ENCODE measurements at places on chromosomes 4 and X.
A peak's percentile ranks its signal among the peaks of the same experiment; 100 is the strongest.

- no peak for DNase-seq
Measured at GRCh38 chrX:19855700-19856381, 31.6 kb downstream of the SH3KBP1 start.

DNA sequence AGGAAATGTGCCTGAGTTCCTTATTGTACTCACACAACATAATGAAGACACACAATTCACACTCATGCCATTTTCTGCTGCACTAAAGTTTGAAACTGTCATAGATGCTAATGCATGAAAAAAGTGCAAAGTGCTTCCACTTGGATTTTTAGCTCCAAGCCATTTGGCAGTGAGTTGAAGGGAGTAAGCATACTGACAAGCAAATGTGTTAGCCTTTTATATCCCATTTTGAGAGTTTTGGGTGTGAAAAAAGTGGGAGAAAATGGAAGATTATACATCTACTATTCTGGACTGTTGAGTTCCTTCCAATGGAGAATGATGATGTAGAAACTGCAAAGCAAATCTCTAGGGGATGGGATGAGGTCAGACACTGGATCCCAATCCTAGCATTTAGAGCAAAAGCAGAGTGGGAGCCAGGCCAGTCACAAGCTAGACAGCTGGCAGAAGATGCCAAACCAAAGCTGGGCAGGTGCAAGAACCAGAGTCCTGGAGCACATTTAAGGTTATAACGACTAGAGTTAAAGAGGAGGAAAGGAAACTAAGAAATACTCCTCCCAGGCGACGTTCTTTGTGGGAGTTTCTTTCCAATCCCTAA, 216.8 kb downstream of the FBXO8 start:
- no peak for DNase-seq

GRCh38 chr4:13670456-13671160, 43.1 kb upstream of the BOD1L1 start:
- no peak for DNase-seq

DNA sequence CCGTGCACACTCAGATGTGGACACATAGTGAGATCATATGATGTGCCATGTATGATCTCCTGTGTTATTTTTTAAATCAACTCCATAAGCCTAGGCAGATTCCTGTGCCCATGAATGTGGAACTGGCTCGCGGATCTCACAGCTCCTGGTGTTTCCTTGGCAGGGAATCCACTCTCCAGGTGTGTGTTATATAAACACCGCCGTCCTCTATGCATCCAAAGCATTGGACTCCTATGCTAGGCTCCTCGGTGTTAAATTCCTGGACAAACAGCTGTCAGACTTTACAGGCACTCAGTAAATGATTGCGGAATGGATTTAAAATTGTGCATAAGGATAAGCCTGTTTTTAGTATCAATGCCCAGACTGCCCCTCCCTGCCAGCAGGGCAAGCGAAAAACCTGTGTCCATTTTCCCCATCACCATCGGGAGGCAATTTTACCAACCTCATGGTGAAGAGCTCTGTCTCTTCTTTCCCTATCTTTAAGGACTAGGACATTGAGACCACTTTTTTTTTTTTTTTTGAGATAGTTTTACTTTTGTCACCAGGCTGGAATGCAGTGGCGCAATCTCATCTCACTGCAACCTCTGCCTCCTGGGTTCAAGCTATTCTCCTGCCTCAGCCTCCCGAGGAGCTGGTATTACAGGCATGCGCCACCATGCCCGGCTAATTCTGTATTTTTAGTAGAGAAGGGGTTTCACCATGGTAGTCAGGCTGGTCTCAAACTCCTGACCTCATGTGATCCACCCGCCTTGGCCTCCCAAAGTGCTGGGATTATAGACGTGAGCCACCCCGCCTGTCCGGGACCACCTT, 23.6 kb upstream of the GPR78 start:
- DNase-seq = no peak

- DNase-seq = no peak
Measured at GRCh38 chr4:71210823-71211222, 128.0 kb upstream of the SLC4A4 start.

DNA sequence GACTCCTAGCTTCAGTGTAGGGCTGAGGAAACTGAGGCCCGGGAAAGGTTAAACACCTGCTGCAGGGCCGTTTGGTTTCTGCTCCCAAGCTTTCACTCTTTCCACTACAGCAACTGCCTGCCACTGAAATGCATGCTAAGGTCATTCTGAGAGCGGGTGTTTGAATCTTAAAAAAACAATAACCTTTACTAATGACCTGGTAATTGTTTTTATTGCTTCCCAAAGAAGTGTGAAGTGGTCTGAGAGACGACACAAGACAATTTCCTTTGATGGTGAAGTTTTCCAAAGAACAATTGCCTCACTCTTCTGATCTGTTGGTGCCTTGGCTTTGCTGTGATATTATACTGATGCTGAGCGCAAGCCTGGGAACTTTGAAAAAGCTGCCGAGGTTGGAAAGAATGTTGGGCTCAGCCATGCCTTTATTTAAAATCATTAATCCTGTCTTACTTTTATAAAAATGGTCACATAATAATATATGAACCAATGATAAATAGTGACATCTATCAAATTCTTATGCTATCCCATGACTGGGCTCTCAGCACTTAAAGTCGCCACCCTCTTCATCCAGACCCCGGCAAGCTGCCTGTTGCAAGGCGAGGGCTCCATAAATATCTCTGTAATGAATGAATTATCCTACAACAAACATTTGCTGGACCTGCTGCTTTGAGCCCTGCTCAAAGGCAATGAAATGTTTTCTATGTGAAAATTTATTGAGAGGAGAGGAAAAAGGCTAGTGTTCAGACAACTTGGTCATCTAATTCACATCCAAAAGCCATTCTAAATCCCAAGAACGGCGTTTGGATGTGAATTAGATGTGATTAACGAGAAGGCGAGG, 67.8 kb upstream of the SOD3 start:
- DNase-seq = no peak

DNA sequence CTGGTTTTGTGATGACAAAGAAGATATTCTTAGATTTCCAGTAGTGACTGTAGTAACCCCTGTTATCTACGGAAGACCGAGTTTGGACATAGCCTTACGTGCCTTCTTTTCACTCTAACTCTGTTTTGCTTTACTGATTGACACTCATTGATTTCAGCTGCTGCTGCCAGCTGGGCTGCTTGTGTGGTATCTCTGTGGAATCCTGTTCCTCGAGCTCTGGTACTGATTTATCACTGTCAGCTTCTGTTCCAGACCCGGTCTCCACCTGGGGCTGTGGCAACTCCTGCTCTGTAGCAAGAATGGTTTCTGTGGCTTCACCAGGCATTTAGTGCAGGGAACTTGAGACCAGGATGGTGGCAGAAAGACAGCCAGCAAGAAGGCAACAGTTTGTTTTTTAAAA, 24.6 kb upstream of the LAP3 start:
- no peak for DNase-seq

DNA sequence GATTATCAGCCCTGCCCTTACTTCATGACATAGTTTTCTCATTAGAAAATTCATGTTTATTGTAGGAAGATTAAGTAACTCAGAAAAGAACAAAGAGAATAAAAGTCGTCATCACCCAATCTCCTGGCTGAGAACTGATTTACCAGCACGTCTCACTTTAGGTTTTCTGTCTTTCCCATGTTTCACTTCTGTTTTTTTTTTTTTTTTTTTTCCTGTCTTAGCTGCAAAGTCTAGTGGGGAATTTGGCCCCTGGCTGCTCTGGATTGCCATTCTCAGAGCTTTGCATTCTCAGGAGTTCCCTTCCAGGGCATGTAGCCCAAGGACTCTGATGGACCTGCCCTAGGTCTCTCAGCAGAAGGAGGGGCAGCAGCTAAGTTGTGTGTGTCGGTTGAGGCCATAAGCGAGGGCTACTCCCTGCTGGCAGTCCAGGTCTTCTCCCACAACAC, 57.8 kb downstream of the TMEM131L start:
- DNase-seq = no peak

GRCh38 chrX:150202641-150203247, 160.4 kb upstream of the MAMLD1 start:
- DNase-seq = no peak

GRCh38 chr4:165335163-165335703, 7.8 kb downstream of the MSMO1 start:
- no peak for DNase-seq

DNA sequence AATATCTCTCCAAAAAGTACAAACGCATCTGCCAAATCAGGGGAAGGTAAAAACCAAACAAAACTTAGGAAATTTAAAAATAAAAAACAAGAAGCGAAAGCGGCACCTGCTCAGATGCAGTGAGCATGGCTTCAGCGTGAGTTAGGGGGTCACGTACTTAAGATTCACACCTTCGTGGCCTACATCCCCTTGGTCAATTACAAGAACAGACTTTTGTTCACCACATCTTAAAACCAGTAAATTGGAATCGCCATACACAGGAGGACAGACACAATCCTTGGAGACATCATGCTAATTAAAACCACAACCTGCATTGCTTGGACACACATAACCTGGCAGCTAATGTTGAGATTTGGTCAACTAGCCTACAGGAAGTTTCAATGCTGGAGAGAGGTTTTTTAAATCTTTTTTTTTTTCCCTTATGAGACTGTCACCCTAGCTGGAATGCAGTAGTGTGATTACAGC, 12.5 kb upstream of the SEL1L3 start:
- no peak for DNase-seq

DNA sequence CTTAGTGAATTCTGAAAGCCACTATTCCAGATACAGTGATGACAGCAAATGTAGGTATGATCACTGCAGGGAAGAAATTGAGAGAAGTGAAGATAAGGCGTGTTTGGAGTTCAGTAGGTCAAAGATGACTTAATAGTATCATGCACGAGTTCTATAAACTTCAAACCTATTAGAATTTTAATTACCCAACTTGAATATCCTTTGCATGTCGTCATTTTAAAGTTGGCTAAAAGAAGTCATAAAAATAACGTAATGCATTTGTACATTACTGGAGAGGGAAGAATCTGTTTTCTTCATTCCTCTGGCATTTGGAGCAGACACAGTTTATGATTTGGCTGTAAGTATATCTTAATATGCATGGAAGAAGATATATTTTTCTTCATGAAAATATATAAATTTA, 68.6 kb upstream of the MXRA5 start:
- DNase-seq = no peak

DNA sequence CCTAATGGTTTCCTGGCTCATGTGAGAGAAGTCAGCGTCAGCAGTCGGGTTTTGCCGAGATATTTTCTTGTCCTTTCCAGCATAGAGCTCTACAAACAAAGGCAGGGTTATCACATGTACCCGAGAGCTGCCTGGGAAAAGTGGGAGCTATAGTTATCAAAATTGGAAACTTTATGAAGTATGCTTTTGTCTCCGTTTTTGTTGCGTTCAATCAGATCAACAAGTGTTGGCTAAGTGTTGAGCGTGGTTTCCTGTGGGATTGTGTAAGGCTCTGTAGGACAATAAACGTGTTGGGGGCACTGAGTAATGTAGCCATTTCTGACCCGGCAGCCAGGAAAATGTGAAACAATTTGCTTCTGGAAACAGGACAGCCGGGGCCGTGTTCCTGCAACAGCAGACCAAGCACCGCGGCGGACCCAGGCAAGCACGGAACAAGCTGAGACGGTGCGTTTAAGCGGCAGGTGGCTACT, at the start of gene BMX:
Gene BMX (plus strand): TSS at position 311 of the 470 bp plus-strand sequence. CDS start 7,547 bp downstream, outside the sequence.
- DNase-seq = no peak

DNA sequence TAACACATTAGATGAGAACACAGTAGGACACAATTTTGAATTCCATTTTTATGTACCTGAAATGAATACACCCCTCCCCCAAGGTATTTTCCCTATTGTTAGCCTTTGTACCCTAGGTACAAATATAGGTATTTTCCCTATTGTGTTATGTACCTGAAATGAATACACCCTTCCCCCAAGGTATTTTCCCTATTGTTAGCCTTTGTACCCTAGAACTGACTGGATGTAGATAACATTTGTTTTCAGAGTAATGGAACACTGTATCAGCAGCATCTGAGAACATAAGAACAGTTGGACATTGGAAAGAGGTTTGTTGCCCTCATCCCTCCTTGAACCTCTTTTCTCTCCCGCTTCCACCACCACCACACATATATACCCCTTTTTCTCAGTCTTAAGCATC, 37.6 kb downstream of the YIPF6 start:
- DNase-seq = no peak

DNA sequence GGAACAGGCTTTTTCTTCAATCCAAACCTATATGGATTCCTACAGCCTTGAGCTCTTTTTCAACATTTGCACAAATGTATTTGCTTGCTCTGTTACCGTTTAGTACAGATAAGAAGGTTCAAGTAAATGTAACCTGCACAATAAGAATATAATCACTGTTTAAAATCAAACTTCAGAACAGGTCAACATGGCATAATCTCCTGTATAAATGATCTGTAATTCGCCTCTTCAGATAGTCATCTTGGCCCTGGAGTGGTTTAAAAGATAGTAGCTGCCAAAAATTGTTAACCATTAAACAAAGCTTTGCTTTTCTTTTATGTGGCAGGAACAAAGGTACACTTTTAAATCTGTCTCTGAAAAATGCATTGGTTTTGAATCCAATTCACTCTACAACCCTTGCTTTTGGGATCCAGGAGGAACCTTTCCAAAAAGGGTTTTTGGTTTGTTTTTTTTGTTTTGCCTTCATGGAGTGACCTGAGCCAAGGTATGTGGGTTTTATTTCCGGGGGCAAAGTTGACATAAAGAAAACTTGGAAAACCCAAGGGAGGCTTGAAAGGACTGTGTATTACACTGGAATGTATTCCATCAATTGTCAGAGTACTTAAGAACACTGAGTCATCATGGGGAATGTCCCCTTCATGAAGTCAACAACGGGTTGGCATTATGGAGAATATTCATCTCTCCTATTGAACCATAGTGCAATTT, 210.4 kb upstream of the HCCS start:
- no peak for DNase-seq

GRCh38 chrX:53711436-53711835, 24.9 kb upstream of the HUWE1 start:
- DNase-seq = no peak

DNA sequence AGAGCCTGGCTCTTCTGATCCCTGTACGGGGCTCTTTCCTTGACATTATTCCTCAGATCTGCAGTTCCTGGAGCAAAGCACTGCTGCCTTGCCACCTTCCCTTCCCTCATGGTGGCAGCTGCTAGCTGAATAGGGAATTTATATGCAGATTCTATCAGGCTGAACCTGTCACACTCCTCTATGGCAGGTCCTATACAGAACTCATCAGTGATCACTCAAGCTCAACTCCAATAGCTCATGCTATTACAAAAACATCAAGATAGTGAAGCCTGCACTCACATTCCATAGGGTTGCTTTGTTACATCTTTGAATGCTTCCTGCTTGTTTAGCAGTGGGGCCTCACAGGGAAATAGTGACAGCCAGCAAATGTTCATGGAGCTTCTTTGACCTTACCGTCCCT, 71.7 kb downstream of the SLC2A9 start:
- no peak for DNase-seq

DNA sequence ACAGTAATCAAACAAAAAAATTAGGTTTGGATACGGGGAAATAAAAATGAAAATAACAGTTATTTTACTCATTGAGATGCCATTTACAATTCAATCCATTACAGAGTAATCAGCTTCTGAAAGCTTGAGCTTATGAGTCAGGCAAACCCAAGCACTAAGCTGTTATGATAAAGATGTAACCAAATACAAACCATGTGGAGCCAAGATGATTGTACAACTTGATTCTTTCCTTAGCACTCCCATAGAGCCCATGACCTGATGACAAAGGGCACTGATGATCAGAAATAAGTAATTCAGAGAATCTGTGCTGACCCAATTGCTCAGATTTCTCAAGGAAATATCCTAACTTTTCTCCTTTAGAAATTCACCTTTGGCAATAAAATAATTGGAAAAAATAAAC, 40.5 kb upstream of the PRKG2 start:
- peak; percentile 56 for DNase-seq

GRCh38 chr4:164935363-164935762, 42.1 kb downstream of the TRIM61 start:
- DNase-seq = no peak

- DNase-seq = no peak
Measured at GRCh38 chr4:141413366-141413765, 192.7 kb downstream of the ZNF330 start.
